ENCODE measurements at places on chromosomes 12 and 14.

DNA sequence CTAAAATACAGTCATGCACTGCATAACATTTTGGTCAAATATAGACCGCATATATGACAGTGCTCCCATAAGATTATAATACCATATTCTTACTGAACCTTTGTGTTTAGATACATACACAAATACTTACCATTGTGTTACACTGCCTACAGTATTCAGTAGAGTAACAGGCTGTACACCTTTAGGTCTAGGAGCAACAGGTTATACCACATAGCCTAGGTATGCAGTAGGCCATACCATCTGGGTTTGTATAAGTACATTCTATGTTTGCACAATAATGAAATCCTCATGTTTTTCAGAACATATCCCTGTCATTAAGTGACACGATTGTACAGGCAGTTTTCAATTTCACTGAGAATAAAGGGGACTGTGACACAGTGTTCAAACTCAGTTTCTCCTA lies 22.3 kb downstream of the KDM5A start:
- no peak for DNase-seq

DNA sequence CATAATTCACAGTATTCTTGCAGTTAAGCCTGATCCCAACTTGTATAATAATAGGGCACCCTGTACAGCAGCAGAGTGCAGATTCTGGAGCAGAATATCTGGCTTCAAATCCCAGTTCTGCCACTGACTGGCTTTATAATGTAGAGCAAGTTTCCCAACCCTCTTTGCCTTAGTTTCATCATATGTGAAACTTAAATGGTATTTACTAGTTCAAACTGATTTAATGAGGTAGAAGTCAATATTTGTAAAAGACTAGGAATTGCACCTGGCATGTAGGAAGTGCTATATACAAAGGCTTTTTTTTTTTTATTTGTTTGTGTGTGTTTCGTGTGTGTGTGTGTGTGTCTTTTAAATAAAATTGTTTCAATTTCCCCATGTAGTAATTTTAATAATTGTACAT lies 125.9 kb downstream of the CCER1 start:
- no peak for DNase-seq

- DNase-seq, result peak; percentile 72
Measured at GRCh38 chr14:99802301-99803105, 9.3 kb downstream of the EML1 start.

DNA sequence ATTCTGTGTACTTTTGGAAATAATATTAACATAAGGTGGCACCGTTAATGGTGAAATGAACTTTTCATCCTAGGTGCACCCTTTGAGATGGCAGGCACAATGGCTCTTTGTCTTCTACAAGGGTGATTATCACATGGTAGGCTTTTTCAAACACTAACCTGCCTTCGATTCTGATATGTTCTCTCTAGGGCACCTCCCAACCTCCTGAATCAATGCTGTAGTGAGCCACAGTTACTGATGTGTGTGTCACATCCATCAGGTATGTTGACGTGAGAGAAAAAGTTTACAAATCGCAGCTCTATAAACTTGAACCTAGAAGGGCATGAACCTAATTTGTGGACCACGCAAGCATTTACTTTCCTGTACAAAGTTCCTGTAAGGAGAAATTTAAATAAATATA lies 25.4 kb downstream of the PDE3A start:
- DNase-seq, result no peak

GRCh38 chr14:41349289-41349910 lies 257.3 kb upstream of the LRFN5 start:
- no peak for DNase-seq
